ENCODE measurements at places on chromosomes 5 and 9.

GRCh38 chr5:57383093-57383861 is 99.3 kb downstream of the ACTBL2 start:
- no peak for DNase-seq
- H3K27me3 ChIP-seq: no peaks in the 10 kb centered on the region
- no peak overlapping the region for H3K4me3 ChIP-seq
- no peaks in the 10 kb centered on the region for H3K36me3 ChIP-seq

- H3K4me1 ChIP-seq: no peaks in the 10 kb centered on the region
- H3K36me3 ChIP-seq: no peaks in the 10 kb centered on the region
- DNase-seq: no peak
Observed at GRCh38 chr9:74847478-74848152, 40.1 kb downstream of the TRPM6 start.

GRCh38 chr9:77843076-77843870 is 188.3 kb downstream of the GNAQ start:
- H3K4me1 ChIP-seq: peaks cover 10% of the 10 kb centered on the region
- H3K27ac ChIP-seq: no peak overlapping the region
- no peak overlapping the region for H3K4me3 ChIP-seq
- no peaks in the 10 kb centered on the region for H3K27me3 ChIP-seq
- DNase-seq: no peak

DNA sequence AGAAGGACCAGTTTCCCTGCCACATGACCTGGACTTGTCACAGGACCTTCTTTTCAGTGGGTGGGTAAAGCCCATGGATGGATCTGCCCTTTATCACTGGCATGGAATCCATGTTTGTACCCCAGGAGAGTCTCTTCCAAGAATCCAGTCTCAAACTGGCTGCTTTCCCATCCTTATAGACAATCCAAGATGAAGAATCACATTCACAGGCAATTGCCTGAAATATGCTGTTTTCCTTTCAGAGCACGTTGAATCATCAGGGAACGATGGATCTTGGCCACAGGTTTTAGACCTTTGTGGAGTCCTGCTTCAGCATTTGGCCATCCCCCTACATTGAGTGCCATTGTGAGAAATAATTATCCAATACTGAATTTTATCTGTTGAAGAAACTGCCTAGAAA is 319.8 kb downstream of the ASTN2 start:
- no peaks in the 10 kb centered on the region for H3K27me3 ChIP-seq
- no peak overlapping the region for H3K4me3 ChIP-seq
- no peaks in the 10 kb centered on the region for H3K36me3 ChIP-seq
- no peak for DNase-seq
- H3K4me1 ChIP-seq: peaks cover 5% of the 10 kb centered on the region
- no peak overlapping the region for H3K27ac ChIP-seq

- H3K27ac ChIP-seq: no peak overlapping the region
- no peaks in the 10 kb centered on the region for H3K27me3 ChIP-seq
- H3K36me3 ChIP-seq: no peaks in the 10 kb centered on the region
Observed at GRCh38 chr9:137969008-137969407, 91.4 kb downstream of the CACNA1B start.

Data from neuronal stem cell (in vitro differentiated cells).